ENCODE measurements at places on chromosomes 11 and 22.

DNA sequence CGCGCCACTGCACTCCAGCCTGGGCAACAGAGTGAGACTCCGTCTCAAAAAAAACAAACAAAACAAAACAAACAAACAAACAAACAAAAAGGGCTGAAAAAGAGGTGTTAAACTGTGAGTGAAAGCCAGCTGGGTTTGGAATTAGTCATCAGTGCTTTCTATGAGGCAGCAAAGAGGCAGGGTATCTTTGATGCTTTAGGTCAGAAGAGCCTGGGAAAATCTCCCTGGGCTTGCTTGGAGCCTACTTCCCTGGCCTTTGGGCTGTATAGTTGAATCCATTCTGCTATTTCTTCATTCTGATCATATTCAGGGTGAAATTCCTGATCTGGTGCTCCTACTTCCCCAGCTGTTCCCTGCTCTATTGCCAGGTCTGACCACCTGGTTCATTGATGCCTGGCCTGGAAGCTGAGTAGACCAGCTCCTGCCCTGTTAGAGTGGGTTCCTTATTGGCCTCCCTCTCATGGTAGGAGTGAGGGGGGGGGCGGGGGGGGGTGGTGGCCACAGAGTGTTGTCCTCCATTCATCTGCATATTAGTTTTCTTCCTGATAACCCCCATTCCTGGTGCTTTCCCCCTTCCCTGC is 65.6 kb downstream of the INSC start:
- peaks cover 27% of the 10 kb centered on the region for H3K27me3 ChIP-seq
- H3K36me3 ChIP-seq, result peaks cover 4% of the 10 kb centered on the region
- no peak overlapping the region for H3K27ac ChIP-seq
- peaks cover 5% of the 10 kb centered on the region for H3K4me1 ChIP-seq

DNA sequence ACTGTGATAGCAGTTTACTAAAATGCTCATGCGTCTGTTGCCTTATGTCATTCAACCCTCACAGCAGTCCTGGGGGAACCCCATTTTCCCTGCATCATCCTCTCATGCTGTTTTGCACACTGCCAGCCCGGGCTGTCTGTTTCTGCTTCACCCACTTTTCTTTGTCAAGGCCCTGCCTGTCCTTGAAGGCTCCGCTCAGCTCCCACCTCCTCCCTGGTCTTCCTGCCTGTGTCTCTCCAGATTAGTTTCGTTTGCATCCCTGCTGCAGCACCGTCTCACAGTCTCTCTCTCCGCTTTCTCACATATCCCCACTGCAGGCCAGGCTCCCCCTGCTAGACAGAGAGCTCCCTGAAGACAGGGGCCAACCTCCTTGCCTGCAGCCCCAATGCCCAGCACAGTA is 29.9 kb downstream of the SERPINH1 start:
- peaks cover 2% of the 10 kb centered on the region for H3K36me3 ChIP-seq
- peaks cover 25% of the 10 kb centered on the region for H3K4me1 ChIP-seq

DNA sequence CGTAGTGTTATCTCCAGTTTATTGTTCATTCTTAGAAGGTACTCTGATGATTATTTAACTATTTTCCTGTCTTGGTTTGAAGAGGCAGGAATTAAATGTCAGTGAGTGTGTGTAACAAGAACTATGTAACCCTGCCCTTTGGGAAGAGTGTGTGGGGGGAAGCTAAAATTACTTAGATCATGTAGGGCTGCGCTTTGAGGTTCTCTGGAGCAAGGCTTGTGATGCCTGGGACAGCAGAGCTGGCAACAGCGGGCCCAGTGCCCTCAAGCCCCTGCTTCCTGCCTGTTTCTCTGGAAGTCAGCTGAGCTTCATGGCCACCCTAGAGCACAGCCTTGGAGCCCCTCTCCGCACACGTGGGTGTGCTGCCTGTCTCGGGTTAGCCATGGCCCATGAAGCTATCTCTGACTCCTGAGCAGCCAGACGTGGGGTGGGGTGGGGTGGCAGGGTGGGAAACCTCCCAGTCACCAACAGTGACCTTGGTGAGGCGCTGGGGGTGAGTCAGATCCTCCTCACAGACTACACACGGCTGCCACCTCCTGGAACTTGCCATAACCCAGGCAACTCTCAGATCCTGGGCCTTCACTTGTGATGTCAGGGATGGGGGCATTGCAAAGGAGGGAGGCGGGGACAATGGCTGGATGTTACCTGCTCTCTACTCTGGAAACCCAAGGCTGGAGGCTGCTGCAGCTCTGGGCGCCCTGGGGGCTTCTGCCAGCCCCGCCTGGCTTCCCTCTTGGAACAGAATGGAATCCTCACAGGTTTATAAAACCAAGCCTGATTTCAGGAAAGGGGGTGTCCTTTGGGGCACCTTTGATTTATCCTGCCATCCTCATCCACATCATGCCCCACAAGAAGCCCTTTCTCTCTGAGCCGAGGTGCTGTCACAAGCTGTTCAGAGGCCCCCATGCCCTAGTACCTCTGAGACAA is 88.6 kb downstream of the SNX19 start:
- no peaks in the 10 kb centered on the region for H3K4me1 ChIP-seq
- no peak for DNase-seq
- peaks cover 33% of the 10 kb centered on the region for H3K27me3 ChIP-seq
- H3K27ac ChIP-seq, result no peak overlapping the region
- no peak overlapping the region for H3K4me3 ChIP-seq

GRCh38 chr11:34787348-34787747 is 128.8 kb downstream of the APIP start:
- no peak overlapping the region for H3K4me3 ChIP-seq
- DNase-seq, result no peak
- H3K27me3 ChIP-seq, result peaks cover 13% of the 10 kb centered on the region
- no peak overlapping the region for H3K27ac ChIP-seq
- H3K36me3 ChIP-seq, result no peaks in the 10 kb centered on the region

DNA sequence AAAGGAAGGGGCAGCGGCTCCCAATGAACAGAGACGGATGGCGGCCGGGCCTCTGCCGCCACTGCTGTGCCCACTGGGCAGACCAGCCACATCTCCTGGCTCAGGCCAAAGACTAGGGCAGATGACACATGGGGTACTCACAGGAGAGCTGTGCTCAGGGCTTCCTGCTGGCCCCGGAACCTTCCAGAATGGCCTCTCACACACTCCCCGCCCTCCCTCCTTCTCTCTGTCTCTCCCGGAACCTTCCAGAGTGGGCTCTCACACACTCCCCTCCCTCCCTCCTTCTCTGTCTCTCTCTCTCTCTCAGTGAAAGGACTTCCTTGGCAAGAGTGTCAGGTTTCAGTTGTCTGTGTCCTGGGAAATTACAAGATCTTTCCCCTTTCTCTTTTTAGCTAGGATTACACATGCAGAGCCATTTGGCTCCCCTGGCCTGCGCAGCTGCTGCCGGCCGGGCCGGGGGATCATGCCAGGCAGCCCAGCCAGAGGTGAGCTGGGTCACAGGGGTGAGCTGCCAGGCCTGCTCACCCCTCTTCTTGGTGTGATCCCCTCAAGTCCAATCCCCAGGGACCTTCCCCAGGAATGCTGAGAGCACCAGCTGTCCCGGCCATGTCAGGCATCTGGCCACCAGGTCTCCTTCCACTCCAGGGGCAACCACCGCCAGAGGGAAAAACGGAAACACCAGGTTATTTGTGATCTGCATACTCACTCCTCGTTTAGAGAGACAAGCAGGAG is 45.3 kb upstream of the ADA2 start:
- peaks cover 6% of the 10 kb centered on the region for H3K4me1 ChIP-seq
- H3K27me3 ChIP-seq, result no peaks in the 10 kb centered on the region
- no peak overlapping the region for H3K4me3 ChIP-seq
- no peaks in the 10 kb centered on the region for H3K36me3 ChIP-seq
- no peak overlapping the region for H3K27ac ChIP-seq
- DNase-seq, result no peak
